ENCODE measurements at places on chromosomes 7 and 10.
A peak's percentile ranks its signal among the peaks of the same experiment; 100 is the strongest.

DNA sequence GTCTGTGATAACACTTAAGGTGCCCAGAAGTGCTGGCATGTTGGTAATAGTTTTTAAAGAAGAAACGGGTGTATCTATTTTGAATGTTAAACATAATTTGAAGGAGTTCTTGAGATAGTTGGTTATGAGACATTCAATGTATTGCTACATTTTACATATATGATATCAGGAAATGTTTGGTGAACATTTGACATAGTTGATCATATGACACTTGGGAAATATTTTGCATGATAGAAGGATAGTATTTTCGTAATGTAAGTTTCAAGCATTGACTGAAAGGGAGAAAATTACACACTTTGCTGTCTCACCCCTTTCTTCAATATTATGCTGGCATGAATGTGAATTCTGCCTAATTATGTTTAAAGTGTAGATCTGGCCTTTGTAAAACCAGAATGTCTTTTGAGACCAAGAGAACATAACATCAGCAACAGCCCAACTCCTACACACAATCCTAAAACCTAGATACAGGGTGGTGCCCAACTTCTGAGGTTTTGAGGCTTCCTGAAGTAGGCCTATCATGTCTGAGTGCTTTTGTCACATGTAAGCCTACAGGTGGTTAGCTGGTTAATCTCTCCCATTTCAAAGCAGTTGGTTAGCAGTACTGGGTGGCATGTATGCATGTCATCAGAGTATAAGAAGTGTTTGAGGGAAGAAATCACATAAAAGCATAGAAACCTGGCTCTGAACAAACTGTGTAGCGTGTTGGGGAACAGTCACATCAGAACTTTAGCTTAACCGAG is 2.1 kb downstream of the ADD3 start:
- no peak for DNase-seq

DNA sequence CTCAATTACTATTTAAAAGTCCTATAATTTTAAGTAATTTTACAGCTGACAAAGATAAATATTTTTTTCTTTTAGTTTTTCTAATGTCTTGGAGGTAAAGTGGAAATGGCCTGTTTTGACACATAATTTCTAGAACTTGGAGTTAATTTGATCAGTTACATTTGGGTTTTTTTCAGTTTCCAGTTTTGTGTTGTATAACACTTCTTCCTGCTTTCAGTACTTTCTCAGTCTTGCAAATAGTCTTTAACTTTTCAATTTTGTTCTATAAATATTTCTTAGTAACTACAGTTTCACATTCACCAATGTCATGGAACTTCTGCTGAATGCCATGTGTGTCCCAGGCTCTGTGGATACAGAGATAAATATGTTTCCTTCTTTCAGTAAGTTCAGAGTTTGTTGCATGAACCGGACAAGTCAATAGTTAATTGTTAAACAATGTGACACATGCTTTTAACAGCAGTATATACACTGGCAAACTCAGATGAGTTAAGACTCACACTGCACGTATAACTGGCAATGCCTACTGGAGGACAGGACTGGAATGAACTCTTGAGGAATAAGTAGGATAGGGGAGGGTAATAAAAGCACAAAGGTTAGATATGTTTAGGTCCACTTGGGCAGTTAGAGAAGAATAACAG is 4.6 kb downstream of the SHOC2 start:
- no peak for DNase-seq

DNA sequence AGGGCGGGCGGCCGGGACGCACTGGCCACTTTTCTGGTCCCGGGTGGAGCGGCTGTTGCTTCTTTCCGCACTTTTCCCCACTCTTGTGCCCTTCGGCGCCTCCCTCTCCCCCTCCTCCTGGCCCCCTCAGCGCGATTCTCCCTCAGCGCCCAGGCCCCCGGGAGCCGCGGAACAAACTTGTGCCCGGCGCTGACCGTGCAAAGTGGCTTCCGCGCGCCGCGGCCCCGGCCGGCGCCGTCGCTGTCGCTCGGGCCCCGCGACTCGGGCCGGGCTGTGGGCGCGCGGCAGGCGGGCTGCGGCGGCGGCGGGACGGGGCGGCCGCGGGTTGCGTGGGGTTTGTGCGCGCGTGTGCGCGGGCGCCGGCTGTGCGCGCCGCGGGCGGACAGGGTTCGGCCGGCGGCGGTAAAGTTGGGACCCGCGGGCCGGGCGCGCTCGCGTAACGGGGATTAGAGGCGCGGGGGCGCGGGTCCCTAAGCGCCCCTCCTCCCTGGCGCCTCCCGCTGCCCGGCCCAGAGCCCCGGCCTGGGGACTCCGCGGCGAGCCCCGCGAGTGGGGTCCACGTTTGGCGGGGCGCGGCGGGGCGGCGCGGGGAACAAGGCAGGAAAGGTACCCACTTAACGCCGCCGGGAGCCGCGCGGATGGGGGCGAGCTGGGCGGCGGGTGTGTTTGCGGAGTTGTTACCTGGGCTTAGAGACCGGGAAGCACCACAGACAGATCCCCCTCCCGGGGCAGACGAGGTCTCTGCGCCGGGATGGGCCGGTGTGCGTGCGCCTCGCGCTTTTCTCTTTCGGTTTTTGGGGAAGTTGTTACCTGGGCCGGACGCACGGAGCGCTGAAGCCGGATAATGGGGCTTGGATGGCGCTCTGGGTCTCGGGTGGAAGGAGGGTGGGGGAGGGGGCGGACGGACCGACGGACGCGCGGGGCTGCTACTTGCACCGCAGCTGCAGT is 860 bp downstream of the ZEB1 start:
- DNase-seq, result peak; percentile 67

DNA sequence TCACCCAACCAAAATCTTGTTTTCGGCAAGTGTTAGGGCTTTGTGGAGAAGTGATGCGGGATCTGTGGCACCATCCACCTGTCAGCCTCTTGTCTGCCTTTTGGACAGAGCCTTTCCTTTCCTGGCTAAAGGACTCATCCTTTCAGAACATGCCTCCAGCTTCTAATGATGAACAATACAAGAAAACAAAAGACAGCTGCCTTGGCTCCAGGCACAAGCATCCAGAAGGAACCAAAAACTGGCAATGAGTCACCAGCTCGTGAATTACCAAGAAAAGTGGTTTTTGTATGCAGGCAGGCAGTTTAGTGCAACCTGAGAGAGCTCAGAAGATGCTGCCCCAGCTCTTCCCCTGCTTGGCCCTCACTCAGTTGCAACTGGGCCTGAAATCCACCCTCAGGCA is 84.6 kb upstream of the NAMPT start:
- DNase-seq, result no peak

GRCh38 chr10:86365346-86366032 is 1.1 kb downstream of the GRID1 start:
- peak; percentile 45 for DNase-seq

- peak; percentile 65 for DNase-seq
These were observed at the start of gene GPR37 for GRCh38 chr7:124765401-124766352. GPR37 (minus strand) TSS chr7:124765792; CDS start chr7:124764976, 816 bp downstream.

DNA sequence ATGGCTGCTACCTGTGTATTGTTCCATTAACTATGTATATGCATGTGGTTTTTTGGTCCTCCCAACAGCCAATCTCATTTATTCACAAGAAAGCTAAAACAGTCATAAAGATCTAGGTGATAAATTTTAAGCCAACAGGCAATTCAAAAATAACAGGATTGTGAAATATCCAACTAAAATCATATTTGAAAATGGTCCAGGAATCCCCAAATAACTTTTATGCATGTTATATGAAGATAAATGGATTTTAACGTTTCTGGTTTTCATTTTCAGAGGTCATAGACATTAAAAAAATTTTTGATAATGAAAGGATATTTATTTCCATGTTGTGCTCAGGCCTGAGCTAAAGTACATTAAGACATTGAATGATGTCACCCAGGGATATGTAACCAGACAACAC is 96.8 kb upstream of the JAZF1 start:
- no peak for DNase-seq

GRCh38 chr7:155495440-155496248 is 37.7 kb downstream of the EN2 start:
- no peak for DNase-seq

DNA sequence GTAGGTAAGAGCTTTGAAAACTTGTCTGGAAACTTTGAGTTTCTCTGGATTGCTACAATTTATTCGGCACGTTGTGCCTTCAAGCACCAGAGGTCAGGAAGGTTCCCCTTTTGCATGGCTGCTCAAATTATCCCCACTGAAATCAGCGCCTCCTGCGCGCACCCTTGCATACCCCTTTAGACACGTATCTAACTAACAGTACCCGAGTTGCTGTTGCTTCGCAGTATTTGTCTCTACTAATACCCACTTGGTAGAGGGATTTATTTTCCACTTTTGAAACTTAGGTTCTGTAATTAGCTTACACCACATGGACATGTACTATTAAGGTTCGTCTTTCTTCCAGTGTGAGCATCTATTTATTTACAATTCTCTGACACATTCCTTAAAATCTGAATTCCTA is 1.6 kb downstream of the MEOX2 start:
- DNase-seq, result peak; percentile 57

DNA sequence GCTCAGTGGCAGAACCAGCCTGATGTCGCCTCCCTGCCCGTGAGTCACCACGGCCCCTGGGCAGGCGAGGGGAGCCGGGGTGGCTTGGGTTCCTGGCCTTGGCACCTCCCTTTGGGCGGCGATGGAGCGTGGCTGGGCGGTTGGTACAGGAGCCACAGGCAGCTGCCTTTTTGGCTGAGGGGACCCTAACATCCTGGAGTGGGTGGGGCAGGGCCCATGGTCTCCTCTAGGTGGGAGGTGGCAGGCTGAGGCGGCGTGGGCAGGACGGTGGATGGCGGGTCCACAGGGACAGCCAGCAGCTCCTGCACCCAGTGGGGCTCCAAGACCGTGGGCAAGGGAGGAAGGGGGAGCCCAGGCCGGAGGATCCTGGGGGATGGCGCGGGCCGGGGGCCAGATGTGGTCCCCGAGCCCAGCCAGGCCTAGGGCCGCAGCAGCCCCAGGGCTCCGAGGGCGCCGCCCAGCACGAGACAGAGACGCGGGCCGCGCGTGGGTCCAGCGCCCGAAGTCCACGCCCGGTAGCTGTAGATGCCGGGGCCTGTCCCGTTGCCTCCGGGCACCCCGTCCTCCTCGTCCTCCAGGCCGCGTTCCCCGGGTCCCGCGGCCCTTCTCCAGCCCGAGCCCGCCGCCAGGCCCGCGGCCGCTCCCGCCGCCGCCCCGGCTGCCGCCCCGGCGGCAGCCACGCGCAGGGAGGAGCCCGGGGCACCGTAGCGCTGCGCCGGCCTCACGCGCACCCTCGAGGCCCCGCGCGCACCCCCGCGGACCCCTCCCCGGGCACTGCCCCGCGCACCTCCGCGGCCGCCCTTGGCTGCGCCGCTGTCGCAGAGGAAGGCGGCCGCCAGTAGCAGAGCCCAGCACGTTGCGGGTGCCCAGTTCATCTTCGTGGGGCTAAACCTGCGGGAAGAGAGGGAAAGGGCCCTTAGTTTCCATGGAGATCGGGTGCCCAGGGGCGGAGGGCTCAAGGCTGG is 1.3 kb downstream of the SPRN start:
- DNase-seq, result peak; percentile 37

DNA sequence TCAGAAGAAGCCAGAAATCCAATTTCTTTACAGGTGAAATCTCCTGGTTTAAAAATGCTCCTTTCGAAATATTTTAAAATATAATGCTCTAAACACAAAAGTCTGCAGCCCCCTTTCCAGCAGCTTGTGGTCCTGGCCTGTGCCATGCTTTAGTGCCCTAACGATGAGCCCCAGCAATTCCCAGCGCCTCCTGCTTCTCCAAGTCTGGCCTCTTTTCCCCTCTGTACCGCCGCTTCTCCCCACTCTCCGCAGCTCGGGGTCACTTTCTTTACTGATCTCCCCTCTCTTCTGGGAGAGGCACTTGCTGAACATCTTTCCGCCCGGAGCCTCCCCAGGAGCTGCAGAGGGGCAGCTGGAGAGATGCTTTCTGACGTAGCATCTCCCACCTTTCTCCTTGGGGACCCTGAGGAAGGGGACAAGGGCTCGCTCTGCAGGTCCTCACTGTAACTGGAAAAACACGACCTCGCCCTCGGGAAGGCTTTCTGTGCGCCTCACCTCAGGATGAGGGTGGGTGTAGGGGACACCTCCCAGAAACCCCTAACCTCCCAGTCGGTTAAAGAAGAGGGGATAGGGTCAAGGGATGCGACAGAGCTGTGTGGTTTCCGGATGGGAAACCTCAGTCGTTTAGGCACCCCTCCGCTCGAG is 565 bp upstream of the INA start:
- no peak for DNase-seq

GRCh38 chr10:89047397-89047796 is 56.8 kb downstream of the FAS start:
- DNase-seq, result no peak

DNA sequence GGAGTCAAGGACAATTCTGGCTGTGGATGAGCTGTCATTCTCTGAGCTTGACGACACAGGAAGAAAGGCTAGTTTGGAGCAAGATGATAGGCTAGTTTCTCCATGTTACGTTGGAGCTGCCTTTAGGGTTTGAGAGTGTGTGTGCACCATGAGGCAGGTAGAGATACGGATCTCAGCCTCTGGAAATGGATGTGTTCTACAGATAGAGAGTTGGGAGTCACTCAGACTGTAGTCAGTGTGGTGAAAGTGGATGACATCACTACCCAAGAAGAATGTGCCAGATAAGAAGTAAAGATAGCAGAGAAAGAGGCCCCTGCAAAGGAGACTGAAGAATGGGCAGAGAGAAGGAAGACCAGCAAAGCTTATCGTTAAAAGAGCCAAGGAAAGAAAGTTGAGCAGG is 42.4 kb downstream of the PNLIPRP3 start:
- DNase-seq, result no peak

DNA sequence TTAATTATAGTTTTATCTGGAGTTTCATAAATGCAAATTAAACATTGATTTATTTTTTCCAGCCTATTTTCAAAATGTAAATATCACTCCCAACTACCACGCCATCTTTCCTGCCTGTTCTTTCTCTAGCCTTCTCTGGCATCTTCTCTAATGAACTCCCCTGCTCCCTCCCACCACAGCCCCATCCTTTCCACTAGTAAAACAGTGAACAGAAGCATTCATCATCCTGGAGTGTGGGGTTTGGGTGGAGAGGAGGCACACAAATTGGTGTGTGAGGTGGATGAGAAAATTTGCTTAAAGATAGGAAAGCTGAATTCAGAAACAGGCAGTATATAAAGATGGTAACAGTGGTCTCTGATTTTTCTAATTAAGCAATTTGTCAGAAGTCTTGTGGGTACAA is 479.4 kb downstream of the ARL4A start:
- no peak for DNase-seq

DNA sequence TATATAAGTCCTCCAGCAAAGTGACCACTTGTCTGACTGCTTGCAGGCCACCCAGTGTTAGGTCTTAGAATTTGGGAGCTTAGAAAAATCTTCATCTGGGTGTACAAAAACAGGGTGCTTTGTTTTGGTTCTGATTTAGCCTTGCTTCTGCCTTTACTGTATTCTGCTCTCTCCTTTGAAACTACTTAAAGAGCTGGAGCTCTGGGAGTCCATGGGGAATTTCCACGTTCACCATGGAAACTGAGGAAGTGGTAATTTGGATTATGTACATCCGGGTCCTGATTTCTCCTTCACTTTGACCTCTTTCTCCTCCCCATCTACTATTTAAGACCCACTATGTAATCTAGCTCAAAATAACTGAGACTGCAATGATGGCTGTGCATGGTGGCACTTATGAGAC is 103.0 kb downstream of the JAZF1 start:
- DNase-seq, result no peak

DNA sequence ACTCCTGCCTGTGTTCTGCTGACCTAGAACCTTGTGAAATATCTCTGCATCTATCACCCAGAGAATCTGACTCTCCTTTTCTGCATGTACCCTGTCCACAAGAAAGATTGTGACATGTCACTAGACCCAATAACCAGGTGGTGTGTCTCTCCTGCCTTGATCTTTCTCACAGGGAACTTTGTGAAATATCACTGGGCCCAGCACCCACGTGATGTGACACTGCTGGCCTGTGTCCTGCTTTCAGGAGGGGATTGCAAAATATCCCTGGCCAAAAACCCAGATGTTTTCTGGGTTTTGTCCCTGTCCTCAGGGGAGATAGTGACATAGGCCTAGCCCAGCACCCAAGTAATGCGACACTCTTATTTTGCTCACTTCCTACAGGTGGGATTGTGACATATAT is 10.1 kb upstream of the ZNF107 start:
- DNase-seq, result no peak
